Effector memory CD8-positive, alpha-beta T cell (primary cell): ENCODE measurements at places on chromosomes 7 and 10.

GRCh38 chr10:20363684-20364083, 533.4 kb downstream of the NEBL start:
- DNase-seq: no peak

- no peak for DNase-seq
Observed at GRCh38 chr10:42934351-42934811, 142.5 kb upstream of the RET start.

GRCh38 chr10:78188446-78188845, 154.8 kb downstream of the RPS24 start:
- no peak for DNase-seq

GRCh38 chr7:38476764-38477163, 154.4 kb downstream of the AMPH start:
- DNase-seq: no peak

DNA sequence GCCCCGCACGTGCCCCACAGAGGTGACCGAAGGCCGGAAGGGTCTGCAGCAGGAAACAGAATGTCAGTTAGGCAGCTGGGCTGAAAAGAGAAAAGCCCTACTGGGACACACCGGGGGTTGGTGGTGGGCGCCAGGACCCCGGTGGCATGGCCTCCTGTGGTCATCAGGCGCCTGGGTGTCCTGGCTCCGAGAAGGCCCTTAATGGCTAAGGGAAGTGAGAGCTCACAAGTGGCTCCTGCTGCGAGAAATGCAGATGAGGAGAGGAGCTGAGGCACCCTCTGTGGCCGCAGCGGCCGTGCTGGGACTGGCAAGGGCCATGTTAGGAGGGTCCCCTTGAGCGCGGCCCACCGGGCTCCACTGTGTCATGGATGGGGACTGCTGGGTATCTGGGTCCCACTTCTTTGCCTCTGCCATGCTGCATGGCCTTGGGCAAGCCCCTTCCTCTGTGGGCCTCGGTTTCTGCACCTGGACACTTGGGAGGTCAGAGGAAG, 79.2 kb upstream of the GNA12 start:
- DNase-seq: no peak

DNA sequence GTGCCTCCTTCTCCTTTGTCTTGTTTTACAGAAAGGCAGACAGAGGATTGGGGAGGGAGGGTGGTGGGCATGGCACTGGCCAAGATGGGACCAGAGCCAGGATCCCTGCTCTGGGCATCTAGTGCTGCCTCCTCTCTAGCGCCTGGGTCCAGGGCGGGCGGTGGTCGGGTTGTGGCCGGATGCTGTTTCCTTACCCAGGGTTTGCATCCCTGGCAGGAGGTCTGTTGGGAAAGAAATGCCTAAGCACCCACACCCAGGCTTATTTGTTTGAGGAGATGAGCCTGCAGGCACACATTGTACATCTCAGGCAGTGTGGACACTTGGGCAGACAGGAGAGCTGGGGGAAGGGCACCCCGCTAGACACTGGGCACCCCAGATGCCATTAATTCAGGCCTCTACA, 102.3 kb upstream of the PCBD1 start:
- no peak for DNase-seq

DNA sequence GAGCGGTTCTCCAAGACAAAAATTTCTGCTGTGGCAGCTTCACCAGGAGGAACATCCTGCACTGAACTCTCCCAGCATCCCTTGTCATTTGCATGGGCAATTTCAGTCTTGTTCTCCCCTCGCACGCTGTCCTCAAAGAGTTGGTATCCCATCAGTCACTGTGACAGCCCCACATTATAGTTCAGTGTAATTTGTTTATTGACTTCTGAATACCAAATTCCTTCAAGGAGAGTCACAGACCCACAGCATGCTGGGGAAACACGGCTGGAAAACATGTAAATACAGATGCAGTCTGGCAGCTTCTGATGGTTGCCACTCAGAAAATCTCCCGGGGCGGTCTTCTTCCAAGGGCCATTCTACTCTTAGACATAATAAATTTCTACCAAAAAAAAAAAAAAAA, 151.0 kb upstream of the NEBL start:
- no peak for DNase-seq

DNA sequence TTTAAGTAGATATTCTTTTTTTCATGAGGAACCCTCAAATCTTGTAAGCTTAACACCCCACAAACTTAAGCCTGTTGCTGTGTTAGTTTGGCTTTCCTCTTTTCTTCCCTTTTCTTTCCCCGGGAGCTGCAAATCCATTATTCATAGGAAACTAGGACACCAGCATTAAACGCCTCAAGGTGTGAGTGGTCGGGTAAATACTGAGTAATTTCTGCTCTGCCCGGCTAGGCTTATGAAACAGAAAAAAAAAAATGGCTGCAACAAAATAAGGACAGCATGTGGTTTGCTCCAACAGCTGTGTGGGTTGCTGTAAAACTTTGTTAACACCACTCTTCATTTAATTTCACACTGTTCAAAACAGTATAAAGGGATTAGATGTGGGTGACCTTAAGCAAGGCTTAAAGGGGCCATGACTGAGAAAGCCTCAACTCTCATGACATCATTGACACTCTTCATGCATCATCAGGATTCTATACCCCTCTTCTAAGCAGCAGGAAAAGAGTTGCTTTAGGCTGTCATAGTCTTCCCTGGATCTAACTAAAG, 104.1 kb downstream of the AOAH start:
- no peak for DNase-seq

- no peak for DNase-seq
Observed at GRCh38 chr10:71621231-71622153, 98.1 kb downstream of the C10orf105 start.

DNA sequence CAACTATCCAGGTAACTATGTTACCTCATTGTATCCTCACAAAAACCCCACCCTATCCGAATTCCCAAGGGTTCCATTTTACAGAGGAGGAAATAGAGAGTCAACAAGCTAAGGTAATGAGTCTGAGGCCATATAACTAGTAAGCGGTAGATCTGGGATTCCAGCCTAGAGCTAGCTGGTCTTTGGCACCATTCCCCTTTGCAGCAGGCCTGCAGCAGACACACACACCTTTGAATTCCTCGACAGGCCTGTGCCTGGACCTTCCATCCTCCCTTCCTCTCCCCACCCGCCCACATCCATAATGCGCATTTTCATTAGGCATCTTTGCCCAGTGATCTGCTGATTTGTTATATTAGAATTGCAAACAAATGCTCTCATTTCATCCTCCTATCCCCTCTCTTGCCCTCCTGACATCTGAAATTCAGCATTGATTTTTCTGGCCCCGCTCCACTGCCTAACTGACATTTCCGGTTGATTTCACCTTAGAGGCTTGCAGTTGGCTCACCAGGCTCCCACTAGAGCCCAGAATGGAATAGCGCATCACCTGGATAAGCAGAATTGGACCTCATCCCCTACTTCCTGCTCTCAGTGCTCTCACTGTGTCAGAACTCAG, 129.5 kb downstream of the PLXNA4 start:
- no peak for DNase-seq

GRCh38 chr7:25949736-25950487, 202.1 kb upstream of the NFE2L3 start:
- DNase-seq: no peak

DNA sequence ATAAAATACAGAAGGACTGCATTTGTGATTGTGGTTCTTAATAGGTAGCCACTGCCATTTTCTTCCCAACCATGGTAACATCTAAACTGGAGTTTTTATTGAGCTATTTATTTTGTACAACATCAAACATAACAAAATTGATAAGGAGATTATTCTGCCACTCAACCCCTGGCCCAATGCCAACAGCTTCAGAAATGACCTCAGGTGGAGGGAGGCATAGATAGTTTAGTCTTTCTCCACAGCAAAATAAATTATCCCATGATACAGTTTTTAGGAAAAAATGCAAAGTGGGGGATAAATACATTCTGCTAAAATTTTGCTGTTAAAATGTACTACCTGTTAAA, 57.6 kb downstream of the LRRTM3 start:
- no peak for DNase-seq

GRCh38 chr10:32949221-32949678, 8.8 kb downstream of the ITGB1 start:
- no peak for DNase-seq

- DNase-seq: no peak
Observed at GRCh38 chr7:87878208-87878735, 2.0 kb downstream of the DBF4 start.

DNA sequence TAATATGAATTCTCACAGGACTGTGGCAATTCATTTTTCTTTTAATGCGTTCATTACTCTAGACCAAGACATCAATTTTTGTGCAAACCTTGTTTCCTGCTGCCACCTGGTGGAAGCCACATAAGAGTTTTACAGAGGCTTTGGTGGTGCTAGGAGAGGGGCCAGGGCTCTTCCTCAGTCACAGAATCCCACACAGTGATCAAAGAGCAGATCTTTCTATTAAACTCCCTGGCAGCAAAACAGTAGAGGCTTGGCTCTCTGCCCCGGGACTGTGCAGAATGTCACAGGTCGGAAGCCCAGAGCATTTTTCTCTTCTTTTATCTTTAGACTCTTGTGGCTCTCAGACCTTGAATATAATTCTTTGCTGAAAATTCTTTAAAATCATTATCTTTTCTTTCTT, 506.4 kb upstream of the C7orf33 start:
- no peak for DNase-seq

- DNase-seq: no peak
Observed at GRCh38 chr7:30970074-30970473, 6.3 kb downstream of the GHRHR start.

- DNase-seq: no peak
Observed at GRCh38 chr10:28763471-28764170, 86.3 kb downstream of the BAMBI start.

DNA sequence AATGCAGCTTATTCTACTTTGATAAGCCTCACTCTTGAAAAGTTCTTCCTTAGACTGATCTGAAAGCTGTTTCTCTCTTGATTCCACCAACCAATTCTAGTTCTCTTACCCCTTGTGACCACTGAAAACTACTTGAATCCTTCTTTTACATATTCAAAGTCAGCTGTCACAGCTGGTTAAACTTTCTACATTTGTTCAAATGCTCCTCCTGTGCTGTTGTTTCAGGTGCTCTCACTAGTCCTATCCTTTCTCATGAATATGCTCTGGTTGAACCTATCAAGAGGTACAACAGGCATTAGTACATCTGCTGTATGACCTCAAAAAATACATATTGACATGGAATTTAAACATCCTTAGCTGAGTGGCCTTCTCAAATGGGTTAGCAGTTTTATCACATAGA, 91.5 kb downstream of the MYO3A start:
- no peak for DNase-seq

DNA sequence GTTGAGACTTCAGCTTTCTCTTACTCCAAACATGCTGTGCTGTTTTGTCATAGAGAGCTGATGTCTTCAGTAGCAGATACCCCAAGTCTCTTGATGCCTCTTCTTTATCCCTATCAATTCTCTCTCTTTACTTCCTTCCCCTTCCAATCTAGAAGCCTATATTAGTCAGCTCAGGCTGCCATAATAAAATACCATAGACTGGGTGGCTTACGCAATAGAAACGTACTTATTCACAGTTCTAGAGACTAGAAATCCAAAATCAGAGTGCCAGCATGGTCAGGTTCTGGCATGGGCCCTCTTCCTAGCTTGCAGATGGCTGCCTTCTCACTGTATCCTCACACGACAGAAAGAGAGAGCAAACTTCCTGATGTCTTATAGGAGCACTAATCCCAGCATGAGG, 9.0 kb upstream of the GARS1 start:
- no peak for DNase-seq

GRCh38 chr7:104967088-104967487, 46.9 kb upstream of the KMT2E start:
- DNase-seq: no peak

- no peak for DNase-seq
Observed at GRCh38 chr10:97494863-97495506, 3.2 kb downstream of the MMS19 start.

GRCh38 chr7:118288098-118288497, 63.6 kb downstream of the ANKRD7 start:
- no peak for DNase-seq

- DNase-seq: no peak
Observed at GRCh38 chr7:32116436-32116835, 46.2 kb upstream of the PDE1C start.

DNA sequence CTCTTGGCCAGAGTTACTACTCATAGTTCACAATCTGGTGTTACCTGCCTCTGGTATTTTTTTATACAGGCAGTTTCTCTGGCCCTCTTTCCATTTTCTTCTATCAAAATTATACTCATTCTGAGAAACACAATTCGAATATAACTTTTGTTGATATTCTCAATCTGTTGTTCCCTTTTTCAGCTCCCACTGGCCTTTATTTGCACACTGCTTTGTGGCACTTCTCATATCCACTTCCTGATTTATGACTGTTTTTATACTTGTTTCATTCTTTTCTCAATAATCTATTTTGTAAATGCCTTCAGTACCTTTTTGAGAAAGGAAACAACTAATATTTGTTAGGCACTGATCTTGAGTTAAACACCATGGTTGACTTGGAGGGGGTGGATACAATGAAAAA, 93.8 kb upstream of the HDAC9 start:
- no peak for DNase-seq

GRCh38 chr10:5433182-5433581, 20.8 kb downstream of the NET1 start:
- no peak for DNase-seq

GRCh38 chr7:158856883-158857668, 718 bp downstream of the DYNC2I1 start:
- DNase-seq: no peak

- DNase-seq: no peak
Observed at GRCh38 chr7:101093906-101094305, 8.6 kb downstream of the TRIM56 start.

- DNase-seq: no peak
Observed at GRCh38 chr7:133973710-133974109, 153.4 kb upstream of the LRGUK start.

DNA sequence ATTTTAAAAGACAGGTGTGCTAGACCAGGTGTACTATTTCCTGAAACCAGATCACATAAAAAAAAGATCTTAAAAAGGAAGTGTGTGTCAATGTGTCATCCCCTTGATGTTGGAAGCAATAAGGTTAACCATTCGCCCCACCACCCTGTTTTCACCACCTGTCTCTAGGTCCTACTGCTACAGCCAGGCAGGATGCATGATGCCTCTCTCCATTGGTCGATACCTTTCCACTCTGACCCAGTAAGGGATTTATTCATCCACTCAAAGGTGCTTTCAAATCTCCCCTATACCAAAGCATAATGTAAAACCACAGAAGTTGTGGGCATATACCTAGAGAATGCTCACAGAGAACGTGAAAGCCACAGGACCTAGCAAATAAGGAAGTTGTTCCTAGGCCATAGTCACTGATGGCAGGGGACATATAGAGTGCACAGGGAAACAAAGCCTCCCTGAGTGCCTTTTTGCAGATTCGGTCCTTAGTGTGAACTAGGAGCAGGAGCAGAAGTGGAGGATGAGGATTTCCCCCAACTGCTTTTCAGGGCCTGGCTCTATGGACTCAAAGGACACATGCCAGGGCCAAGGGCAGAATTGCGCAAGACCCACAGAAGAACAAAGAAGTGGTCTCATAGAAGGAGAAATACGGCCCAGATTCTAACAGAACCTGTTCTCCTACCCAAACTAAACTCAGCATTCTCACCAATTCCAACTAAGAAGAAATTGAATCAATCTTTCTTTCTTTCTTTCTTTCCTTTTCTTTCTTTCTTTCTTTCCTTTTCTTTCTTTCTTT, 631.5 kb upstream of the NRP1 start:
- no peak for DNase-seq

GRCh38 chr10:88386204-88386788, 196.8 kb downstream of the RNLS start:
- DNase-seq: no peak
